ENCODE measurements at places on chromosomes 1 and 21. TPM values are rescaled to one million over a fixed set of nuclear protein-coding genes. Genes with fewer than 3 reads are reported as not detected.

The SYCP1 gene
- total RNA-seq = not detected

The AMY1A gene
- total RNA-seq = not detected

The ADGRL4 gene
- 17.2 TPM for total RNA-seq

The LRRC53 gene
- not detected for total RNA-seq

The PLEKHA6 gene
- 13.8 TPM for total RNA-seq

The TNFRSF18 gene
- total RNA-seq = 0.90 TPM

The C1orf87 gene
- total RNA-seq = not detected

The KCNT2 gene
- total RNA-seq = 1.2 TPM

The TMEM240 gene
- total RNA-seq = 5.5 TPM

The ATP5PB gene
- 641 TPM for total RNA-seq

The THEM5 gene
- total RNA-seq = not detected

The WARS2 gene
- 23.4 TPM for total RNA-seq

The TDRD10 gene
- 1.6 TPM for total RNA-seq

The ZNF593OS gene
- not detected for total RNA-seq

The ENTREP3 gene
- 35.8 TPM for total RNA-seq

The PRSS38 gene
- not detected for total RNA-seq

The SELL gene
- total RNA-seq = 1.7 TPM

The IGSF21 gene
- total RNA-seq = 16.4 TPM

The SH2D1B gene
- total RNA-seq = not detected

The AIRE gene
- total RNA-seq = not detected

The RGS4 gene
- total RNA-seq = 22.5 TPM

The OR6K2 gene
- not detected for total RNA-seq

The LIPI gene
- total RNA-seq = not detected

The SV2A gene
- 31.8 TPM for total RNA-seq

The KRTAP19-1 gene
- not detected for total RNA-seq

The LGR6 gene
- total RNA-seq = 0.18 TPM

The HPCA gene
- total RNA-seq = not detected

The PPIAL4G gene
- not detected for total RNA-seq

The KCNC4 gene
- 8.9 TPM for total RNA-seq

The OBSCN gene
- total RNA-seq = 5.2 TPM

The TRIM45 gene
- total RNA-seq = 14.9 TPM

The WDR64 gene
- 0.13 TPM for total RNA-seq

The NFASC gene
- 76.7 TPM for total RNA-seq

The ABCD3 gene
- 48.2 TPM for total RNA-seq

The AUNIP gene
- 0.46 TPM for total RNA-seq

The COL24A1 gene
- total RNA-seq = not detected

The KRTAP12-2 gene
- total RNA-seq = not detected

The SMIM34 gene
- total RNA-seq = not detected

The TCEA3 gene
- 138 TPM for total RNA-seq

The CELA3B gene
- total RNA-seq = 7.0 TPM

The LHX8 gene
- total RNA-seq = not detected

The COP1 gene
- total RNA-seq = 37.0 TPM

The ZNF593 gene
- 44.7 TPM for total RNA-seq

The MTHFR gene
- total RNA-seq = 55.1 TPM

The ZNF648 gene
- not detected for total RNA-seq

The TRIM67 gene
- total RNA-seq = 1.3 TPM

The OXCT2 gene
- total RNA-seq = 0.24 TPM

The FCRL5 gene
- total RNA-seq = 0.24 TPM

The CD5L gene
- not detected for total RNA-seq

The GNG12 gene
- 75.7 TPM for total RNA-seq

The CAMK1G gene
- 2.6 TPM for total RNA-seq

The CFH gene
- 69.4 TPM for total RNA-seq

The NBPF12 gene
- total RNA-seq = 9.2 TPM

The CHI3L2 gene
- total RNA-seq = 6.9 TPM

The BTBD19 gene
- 8.6 TPM for total RNA-seq

The HNRNPCL2 gene
- not detected for total RNA-seq

The SLC26A9 gene
- total RNA-seq = not detected

The CRP gene
- total RNA-seq = not detected

Measured in adrenal gland (tissue), 19 donors.